ENCODE measurements at places on chromosomes 7 and 10. TPM values are rescaled to one million over a fixed set of nuclear protein-coding genes. Genes with fewer than 3 reads are reported as not detected.
A peak's percentile ranks its signal among the peaks of the same experiment; 100 is the strongest.

DNA sequence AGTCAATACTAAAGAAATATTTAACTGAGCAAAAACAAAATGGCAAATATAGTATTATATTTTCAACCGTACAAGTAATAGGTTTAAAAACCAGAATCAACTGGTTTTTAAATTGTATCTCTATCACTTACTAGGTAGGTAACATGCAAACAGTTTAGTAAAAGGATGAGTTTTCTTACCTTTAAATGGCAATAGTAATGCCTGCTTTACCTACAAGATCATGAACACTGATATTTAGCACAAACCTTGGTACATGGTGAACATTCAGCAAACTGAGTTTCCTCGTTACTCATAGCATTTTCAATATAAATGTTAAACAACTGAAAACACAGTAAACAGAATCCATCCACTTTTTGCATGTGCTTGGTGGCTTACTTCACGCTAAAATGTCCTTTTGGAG is 389.1 kb downstream of the PARD3 start:
- no peak for DNase-seq

- DNase-seq, result no peak
These were observed 18.5 kb upstream of the CHCHD1 start for GRCh38 chr10:73763343-73763742.

Gene OPALIN
- not detected for total RNA-seq

- no peak for DNase-seq
These were observed 482.1 kb downstream of the IPMK start for GRCh38 chr10:57785546-57785945.

DNA sequence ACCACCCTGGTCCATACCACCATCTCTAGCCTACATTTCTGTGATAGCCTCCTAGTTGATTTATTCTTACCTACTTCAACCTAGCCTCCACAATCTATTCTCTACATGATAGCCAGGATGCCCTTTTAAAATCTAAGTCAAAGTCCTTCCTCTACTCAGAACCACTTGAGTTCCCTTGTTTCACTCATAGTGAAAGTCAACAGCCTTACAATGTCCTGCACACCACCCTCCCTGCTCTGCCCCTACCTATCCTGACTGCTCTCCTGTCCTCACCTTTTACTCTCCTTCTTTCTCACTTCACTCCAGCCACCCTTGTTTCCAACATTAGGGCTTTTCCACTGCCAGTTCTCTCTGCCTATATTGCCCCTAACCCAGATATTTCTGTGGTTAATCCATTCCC is 146.7 kb downstream of the GRM3 start:
- DNase-seq, result no peak

DNA sequence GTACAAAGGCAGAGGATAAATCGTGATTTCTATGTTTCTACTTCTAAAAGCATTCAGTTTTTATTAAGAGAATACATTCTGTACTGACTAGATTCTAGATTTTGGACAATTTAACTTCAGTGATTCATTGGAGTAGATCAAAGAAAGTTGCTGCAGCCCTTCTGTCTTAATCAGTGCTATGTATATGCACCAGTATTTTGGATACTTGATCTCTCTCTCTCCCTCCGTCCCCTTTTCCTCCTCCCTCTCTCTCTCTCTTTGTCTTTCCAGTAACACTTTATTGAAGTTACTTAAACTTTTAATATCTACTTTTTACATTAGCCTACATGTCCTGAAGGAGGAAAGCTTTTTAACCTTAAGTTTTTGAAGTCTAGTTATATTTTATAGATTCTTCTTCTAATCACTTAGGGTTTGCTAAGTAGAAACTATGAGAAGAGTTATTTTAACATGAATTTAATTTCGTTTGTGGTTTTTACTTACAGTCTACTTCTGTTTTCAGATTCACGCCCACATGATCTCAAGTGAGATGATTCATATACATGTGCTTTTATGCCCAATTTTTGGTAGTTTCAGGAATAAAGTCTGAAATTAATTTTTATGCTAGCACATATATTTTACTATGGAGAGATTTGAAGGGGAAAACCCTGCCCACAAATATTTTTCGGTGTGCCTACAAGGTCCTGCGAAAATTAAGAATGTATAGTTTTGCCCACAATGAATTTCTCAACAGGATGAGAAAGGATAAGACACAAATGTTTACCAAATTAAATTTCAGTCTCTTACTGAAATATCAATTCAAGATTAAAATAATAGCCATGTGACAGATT is 9.1 kb downstream of the MDFIC start:
- no peak for DNase-seq

GRCh38 chr10:127853868-127854768 is 38.6 kb downstream of the CLRN3 start:
- DNase-seq, result peak; percentile 50

- DNase-seq, result peak; percentile 31
These were observed 156.8 kb downstream of the FRMD4A start for GRCh38 chr10:14173706-14174594.

DNA sequence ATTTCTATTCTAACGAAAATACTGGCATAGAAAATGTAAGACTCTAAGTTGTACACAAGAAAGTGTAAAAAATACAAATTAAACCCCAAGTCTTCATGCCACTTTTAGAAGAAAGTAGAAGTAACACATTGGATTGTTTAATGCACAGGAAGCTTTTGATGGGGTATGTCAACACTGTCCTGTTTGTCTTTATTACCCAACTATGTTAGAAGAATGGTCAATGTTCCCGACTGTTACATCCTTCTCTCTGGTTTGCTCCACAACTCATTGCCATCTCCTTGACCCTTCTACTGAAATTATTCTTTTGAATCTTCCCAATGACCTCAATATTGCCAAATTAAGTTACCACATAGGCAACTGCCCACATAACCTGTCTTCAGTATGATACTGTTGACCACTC is 35.8 kb downstream of the COL28A1 start:
- no peak for DNase-seq

Gene DDC
- not detected for total RNA-seq

DNA sequence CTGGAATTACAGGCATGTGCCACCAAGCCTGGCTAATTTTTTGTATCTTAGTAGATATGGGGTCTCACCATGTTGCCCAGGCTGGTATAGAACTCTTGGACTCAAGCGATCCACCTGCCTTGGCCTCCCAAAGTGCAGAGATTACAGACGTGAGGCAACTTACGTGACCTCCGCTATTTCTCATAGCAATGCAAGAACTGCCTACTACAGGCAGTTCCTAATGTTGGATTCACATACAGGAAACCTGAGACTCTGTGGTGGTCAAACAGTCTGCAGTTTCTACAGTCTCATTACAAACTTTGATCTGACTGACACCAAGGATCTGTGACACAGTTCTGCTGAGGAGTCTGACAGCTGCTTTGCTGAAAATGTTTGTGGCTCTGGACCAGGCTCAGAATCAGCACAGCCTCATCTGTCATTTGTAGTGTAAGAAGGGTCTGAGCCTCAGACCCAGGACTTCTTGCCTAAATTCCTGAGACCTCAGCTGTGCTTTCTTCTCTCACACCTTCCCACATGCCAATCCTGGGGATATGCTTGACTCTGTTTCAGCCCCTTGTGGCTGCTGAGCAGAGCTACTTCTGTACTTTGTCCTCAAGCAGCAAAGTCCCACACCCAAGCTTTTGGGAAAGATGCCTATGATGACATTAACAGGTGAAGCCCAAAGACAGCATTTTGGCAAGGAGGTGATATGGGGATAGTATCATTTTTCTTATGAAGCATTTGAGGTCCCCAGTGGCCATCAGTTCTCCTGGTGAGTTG is 48.0 kb upstream of the CYP2C9 start:
- DNase-seq, result no peak

- DNase-seq, result no peak
These were observed 15.6 kb downstream of the ARHGAP21 start for GRCh38 chr10:24708081-24708480.

DNA sequence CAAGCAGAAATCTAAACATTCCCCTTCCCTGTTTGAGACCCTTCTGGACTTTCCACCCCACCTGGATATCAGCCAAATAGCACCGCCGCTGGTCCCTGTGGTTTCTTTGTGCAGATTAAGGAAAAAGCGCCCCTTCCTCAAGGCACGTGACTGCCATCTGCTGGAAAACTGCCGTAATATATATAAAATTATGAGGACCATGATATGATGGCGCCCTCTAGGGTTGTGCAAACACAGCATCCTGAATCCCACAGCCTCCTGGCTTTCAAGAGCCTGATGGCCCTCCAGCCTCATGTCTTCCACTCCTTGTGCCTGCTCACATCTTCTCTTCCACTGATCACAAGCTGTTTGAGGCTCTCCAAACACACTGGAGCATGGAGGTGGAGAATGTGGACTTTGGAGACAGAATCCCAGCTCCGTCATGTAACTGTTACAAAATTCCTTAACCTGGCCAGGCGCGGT is 121.3 kb downstream of the MYL10 start:
- peak; percentile 55 for DNase-seq

Gene STEAP1B
- total RNA-seq, result 0.08 TPM

DNA sequence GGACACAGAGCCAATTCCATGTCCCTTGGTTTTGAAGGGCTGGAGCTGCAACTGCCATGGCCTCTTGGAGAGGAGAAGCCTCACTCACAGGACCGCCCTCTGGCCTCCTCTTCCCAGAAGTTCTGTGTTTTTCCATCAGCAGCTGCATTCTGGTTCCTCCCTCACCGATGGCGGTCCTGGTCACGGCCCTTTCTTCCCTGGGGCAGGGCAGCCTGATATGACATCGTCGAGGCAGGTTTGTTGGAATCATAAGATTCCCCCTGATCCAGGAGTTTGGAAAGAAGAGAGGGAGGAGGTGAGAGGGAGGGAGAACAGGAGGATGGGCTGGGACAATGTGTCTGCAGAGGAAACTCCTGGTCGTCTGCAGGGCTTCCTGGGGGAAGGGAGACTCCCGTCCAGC is 82.7 kb upstream of the PDZD8 start:
- no peak for DNase-seq

DNA sequence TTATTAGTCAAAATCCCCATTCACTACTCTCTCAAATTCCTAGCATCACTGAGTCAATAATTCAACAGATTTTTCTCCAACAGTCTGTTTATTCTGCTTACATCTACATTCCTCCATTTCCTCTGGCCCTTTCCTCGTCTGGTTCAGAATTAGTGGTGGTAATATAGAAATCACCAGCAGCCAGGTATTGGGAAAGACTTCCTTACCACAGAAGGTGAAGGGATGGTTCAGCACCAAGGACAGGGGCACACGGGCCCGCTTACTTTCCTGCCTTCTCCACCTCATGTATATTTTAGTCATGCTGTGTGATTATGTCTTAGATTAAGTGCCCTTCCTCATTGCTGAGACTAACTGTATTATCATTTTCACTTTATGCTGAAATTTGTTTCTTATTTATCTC is 70.4 kb upstream of the APBB1IP start:
- peak; percentile 54 for DNase-seq

Gene CACNA2D1
- total RNA-seq, result 9.0 TPM

GRCh38 chr10:88833723-88834122 is 17.9 kb downstream of the ANKRD22 start:
- no peak for DNase-seq

GRCh38 chr7:51430480-51431086 is 114.0 kb upstream of the COBL start:
- peak; percentile 27 for DNase-seq

GRCh38 chr10:23344241-23344841 is at the start of gene C10orf67:
C10orf67 (minus strand) TSS chr10:23344797; CDS start chr10:23344774, 23 bp downstream.
- peak; percentile 9 for DNase-seq

Gene H2BK1
- not detected for total RNA-seq

- DNase-seq, result peak; percentile 56
These were observed 47.7 kb downstream of the LYZL2 start for GRCh38 chr10:30581779-30582380.

- DNase-seq, result no peak
These were observed 341.2 kb upstream of the VWC2 start for GRCh38 chr7:49432254-49432653.

DNA sequence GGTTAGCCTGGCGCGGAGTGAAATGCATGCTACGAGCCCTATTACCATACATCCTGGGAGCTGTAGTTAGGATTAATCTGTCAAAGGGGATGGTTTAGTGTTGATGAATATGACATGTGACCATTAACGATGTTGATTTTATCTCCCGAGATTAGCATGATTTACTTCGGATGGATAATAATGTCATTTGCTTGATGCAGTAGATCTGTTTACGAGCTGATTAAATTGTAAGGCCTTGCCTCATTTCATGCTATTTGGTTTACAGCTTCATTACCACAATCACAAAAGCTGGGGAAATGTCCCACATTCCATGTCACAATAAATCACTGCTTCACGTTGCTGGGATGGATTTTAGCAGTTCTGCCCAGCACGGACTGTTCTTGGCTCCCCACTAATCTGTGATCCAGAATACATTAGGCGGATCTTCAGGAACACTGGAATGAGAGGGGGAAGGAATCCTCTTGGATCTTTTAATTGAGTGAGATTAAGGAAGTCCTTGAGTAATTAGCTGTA is 22.3 kb downstream of the ZNF503 start:
- DNase-seq, result no peak

Gene C10orf90
- not detected for total RNA-seq

DNA sequence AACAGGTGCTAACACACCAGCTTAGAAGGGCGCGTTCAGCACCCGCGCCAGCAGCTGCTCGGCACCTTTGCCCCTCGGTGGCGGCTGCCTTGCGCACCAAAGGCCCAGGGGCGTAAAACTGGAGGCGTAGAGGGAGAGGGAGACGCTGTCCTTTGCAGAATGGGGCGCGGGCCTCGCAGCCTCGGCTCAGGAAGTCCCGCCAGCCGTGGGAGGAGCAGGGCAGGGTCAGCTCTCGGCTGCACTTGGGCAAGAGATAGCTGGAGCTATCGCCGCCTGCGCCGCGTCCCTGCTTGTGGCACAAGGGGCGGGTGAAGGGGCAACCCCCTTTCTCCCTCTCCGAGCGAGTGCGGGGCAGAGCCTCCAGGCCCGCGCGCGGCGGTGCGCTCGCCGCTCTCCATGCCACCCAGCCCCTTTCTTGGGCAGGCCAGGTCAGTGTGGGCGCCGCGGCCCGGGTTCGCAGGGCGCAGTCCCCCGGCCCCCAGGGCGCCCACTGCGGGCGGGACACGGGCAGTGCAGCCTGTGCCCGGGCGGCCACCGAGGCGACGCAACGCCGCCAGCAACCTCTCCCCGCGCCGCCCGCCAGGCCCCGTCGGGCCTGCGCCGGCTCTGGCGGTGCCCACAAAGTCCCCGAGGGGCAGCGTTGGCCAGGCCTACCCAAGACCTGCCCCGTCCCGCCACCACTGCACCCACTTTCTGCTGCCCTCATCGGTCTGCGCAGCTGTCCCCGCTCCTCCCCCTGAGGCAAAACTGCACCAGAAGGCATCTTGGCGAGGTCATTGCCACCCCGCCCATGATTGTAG is 4.1 kb downstream of the NEUROD6 start:
- no peak for DNase-seq

DNA sequence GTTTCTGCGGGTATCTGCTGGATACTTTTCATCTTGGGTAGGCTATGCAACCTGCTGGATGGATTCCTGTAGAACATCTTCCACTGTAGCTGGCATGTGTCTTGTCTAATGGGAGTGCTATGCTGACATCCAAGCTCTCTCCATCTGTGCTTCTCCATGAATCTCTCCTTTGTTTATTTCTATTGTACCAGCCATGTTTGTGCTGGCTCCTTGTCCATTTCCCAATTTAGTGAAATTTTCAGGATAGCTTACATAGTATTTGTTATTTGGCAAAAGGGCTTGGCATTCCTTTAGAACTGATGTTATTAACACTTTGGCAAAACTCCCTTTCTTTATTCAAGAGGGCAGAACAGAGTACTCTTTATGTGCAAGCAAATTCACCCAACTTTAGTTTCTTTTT is 198.0 kb downstream of the CSTF2T start:
- DNase-seq, result no peak

Data from HT1080 (cell line).